T-helper 17 cell (primary cell): ENCODE measurements at places on chromosomes 5 and 9.

GRCh38 chr9:981491-981898 is 5.0 kb downstream of the DMRT3 start:
- no peak for DNase-seq

DNA sequence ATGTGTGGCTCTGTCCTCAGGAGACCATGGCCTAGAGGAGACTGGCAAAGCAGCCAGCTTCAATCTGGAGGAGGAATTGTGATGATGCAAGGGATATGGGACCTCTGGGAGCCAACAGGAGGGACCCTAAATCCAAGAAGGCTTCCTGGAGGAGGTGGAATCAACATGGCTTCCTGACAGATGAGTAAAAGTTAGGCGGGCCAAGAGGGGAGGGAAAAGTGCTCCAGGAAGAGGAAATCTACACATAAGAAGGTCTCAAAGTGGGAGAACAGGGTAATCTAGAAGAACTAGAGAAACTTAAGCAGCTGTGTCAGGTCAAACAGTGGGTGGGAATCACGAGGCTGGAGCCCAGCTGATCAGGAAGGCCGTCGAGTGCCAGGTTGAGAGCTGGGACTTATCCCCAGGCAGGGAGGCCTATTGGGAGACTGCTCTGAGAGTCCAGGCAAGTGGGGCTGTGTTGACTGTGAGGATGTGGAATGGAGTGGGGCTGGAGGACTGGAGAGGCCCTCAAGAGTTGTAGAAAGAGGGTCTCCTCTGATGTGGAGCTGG is 119.1 kb downstream of the C9orf50 start:
- no peak for DNase-seq

DNA sequence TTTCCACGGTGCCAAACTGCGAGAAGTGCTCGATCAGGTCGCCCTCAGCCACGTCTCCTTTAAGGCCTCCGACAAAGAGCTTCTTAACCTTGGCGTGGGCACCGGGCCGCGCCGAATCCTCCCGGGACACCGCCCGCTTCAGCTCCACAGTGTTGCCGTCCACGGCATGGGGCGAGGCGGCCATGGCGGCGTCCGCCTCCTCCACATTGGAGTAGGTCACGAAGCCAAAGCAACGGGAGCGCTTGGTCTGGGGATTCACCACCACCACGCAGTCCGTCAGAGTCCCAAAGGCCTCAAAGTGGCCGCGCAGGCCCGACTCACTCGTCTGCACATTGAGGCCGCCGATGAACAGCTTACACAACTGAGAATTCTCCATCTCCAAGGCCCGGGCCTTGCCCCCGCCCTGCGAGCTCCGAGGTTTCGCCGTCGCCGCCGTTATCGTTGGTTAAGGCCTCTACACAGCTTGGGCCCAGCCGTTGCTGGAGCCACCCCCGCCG is 424 bp downstream of the HNRNPA0 start:
- DNase-seq: no peak

DNA sequence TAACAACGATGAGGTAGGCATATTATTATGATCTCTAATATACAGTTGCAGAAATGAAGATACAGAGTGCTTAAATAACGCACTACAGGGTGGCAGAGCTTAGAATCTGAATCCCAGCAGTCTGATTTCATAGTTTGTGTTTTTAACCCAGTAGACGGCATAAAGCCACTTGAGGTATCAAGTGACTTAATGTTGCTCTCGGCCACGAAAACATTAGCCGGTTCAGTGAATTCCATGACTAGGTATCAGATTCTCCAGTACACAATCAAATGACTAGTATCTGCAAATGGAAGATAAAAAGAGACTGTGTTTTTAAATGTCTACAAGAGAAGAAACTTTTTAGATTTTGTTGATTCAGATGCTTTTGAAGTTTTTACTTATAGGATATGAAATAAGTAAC is 24.8 kb downstream of the SMC2 start:
- DNase-seq: no peak

DNA sequence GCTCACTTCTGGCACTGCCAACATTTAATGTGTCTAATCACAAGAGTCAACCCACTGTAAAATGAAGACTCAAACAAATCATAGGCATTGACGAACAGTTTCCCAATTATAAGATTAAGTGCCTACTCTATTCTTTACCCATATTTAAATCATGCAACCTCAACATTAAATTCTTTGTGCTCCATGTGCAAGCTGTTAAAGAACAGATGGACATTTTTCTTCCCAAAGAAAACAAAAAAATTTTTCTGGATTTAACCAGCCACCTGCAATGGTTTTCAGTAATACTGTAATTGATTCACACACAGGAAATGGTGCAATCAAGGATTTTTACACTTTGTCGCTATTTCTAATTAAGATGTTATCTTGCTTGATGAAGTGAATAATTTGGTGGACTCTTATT is 3.6 kb downstream of the HNRNPK start:
- DNase-seq: no peak

DNA sequence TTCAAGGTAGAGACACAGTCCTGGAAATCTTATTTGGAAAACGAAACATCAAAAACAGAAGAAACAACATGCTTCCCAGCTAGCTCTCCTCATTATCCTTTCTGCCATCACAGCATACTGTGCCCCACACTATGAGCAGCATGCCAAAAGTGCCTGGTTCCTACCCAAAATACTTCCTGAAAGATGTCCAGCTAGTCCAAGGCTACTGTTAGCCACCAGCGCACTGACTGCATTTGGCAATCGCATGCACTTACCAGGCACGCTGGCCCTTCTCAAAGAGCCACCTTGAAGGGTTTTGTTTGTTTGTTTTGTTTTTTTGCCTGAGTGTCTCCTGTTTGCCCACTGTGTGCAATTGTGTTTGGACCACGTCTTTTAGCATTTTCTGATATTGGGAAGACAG is 6.8 kb downstream of the HSPB3 start:
- no peak for DNase-seq

GRCh38 chr5:142795251-142795650 is 25.1 kb downstream of the ARHGAP26 start:
- no peak for DNase-seq

GRCh38 chr9:116387934-116388698 is 234.5 kb downstream of the PAPPA start:
- no peak for DNase-seq

DNA sequence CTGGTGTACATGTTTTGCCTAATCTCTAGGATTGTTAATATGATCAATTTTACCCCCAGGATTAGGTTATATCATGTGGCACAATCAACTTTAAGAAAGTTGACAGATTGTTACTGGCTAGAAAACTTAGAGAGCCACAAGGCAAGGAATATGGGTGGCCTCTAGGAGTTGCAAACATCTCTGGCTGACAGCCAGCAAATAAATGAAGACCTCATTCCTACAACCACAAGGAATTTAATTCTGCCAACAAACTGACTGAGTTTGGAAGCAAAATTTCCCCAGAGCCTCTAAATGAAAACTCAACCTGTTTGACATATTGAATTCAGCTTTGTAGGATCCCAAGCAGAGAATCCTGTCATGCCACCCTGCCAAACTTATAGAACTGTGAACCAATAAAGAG is 196.4 kb upstream of the PTGER4 start:
- DNase-seq: no peak

- DNase-seq: no peak
Measured at GRCh38 chr9:22241024-22241423, 205.6 kb upstream of the DMRTA1 start.

- DNase-seq: no peak
Measured at GRCh38 chr9:118222375-118222774, 518.2 kb downstream of the TLR4 start.

DNA sequence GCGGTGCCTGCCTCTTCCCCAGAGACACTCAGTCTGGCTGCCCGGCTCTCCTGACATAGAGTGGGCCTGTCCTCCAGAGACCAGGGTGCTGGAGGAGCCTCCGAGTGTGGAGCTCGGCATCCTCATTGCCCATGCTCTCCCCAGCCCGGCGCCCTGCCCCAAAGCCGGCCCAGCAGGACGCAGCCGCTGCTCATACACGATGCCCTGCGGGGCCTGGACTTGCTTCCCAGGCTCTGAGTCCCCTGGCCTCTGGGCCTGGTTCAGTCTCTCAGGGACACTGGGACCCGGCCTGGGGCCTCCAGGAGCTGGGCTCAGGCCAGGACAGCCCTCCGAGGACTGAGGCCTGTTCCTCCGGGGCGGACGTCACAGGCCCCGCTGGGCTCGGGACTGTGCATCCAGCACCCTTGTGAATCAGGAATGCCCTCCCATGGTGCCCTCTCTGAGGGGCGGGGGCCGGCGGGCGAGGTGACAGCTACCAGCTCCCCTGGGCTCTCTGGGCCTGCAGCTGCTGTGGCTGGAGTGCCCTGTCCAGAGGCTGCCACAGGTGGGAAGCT is 23.2 kb downstream of the TPPP start:
- DNase-seq: no peak

GRCh38 chr5:68406767-68407241 is 191.2 kb downstream of the PIK3R1 start:
- no peak for DNase-seq

GRCh38 chr5:79547982-79548381 is 34.0 kb upstream of the HOMER1 start:
- no peak for DNase-seq

DNA sequence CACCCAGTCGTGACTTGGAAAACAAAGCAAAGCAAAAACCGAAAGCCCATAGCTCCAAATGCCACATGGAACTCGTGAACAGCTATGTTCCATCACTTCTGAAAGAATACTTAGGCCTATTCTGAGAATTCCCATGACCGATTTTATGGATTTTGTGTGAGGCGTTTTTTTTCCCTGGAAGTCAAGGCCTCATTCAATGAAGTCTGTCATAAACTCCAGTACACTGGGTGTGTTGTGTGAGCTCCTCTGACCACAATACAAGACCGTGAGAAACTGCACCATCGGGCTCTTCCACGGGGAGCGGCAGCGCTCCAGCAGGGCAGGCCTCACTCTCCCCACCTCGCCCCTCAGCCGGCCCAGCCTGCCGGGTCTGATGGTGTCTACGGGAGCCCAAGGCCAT is 209.5 kb downstream of the FANCC start:
- no peak for DNase-seq

DNA sequence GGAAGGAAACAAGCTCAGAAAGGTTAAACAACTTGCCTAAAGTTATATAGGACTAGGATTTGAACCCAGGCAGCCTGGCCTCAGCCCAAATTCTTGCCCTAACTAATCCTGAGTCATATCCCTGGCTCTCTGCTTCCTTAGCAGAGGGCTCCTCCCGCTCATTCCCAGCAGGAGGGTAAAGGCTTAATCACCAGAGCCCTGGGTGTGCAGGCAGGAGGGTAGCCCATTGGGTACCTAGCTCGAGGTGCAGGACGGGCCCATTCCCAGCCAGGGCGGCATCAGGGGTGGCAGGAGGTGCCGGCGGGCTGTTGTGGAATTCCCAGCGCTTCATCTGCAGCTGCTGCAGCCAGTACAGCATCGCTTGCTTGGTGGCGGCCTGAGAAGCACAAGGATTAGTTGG is 3.9 kb downstream of the TBC1D2 start:
- no peak for DNase-seq

DNA sequence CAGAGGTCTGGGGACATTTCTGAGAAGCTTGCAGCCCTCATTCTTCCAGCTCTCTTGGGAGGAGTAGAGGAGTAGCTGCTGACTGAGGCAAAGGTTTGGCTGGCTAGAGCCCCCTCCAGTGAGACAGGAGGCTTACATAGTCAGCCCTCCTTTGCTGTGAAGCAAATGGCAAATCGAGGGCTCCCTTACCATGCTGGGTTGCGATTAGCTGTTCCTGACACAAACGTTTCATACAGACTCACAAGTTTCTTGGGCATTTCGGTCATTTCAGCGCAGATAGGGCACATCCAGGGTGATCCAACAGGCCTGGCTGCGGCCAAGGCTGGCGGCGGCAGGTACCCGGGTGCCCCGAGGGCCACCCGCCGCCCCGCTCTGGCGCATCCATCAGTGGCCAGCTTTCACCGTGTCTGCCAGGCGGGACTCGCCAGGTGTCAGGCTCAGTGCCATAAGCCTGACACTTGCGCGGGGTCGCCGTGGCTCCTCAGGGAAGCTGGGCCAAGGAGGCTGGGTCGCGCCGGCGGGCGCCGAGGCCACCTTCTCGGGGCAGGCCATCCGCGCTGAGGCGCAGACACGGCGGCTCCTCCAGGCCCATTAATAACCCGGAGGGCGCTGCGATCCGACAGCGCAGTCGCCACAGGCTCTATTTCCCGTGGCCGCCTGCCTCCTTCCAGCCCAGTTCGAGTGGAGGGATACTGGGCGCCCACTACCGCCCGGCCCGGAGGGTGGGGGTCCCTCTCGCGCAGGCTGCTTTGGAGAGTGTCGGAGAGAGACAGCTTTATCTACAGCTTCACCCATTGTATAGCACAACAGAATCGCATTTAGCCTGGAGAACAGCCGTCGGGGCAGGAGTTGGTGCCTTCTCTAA is 9.1 kb downstream of the PRDM6 start:
- DNase-seq: no peak

GRCh38 chr5:9543311-9543920 is 2.5 kb downstream of the SEMA5A start:
- DNase-seq: no peak

DNA sequence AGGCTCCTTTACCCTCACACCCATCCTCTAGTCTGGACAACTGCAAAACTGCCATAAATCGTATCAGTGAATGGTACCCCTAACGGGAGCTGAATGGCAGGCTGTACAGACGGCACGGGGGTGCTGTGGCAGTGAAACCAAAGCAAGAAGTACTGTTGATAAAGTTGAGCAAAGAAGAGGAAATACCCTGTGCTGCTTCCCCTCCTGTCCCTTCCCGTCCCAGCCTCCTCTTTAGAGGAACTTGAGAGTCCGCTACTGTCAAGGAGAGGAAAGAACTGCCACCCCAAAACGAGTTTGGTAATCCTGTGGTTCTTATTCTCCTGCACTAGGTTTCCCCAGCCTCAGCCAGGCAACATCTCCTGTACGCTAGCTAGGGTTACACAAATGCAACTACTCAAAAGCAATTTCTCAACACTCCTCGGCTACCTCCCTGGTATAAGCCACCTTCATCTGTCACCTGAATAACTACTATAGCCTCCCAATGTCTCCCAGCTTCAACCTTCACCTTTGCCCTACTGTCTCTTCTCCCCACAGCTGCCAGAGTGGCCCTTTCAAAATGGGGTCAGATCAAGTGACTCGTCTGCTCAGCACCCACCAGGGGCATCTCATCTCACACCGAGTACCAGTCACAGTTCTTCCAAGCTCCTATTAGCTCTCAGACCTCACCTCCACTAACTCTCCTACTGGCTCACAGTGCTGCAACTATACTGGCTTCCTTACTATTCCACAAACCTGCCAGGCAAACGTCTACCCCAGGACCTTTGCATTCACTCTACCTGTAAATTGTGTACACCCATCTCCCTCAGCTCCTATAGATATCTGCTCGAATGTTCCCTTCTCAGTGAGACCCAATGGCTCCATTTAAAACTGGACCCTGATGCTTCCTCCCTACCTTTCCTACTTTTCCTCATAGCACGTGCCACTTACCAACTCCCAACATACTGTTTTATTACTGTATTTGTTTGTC is 4.1 kb downstream of the GLRX start:
- DNase-seq: no peak

- no peak for DNase-seq
Measured at GRCh38 chr9:127679506-127679905, 27.3 kb upstream of the CFAP157 start.

GRCh38 chr5:172897481-172898217 is 61.6 kb upstream of the RPL26L1 start:
- DNase-seq: no peak

- DNase-seq: no peak
Measured at GRCh38 chr5:73901043-73901442, 275.0 kb downstream of the ARHGEF28 start.

- no peak for DNase-seq
Measured at GRCh38 chr5:98016771-98017170, 756.7 kb upstream of the RGMB start.
